Mesothelial cell of epicardium (in vitro differentiated cells): ENCODE measurements at places on chromosomes 3 and 15.

DNA sequence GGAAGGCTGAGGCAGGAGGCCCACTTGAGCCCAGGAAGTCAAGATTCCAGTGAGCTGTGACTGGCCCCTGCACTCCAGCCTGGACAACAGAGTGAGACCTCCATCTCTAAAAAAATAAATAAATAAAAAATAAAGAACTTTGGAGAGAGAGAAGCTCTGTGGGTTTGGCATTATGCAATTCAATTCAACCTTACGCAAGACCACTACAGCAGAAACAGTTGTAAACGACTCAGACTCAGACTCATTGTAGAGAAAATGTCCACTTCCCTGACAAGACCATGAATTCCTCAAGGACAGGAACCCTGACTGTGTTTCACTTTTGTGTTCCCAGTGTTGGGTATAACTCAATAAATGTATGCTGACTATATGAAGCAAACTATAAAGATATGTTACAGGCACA is 90.3 kb upstream of the C3orf80 start:
- no peaks in the 10 kb centered on the region for H3K36me3 ChIP-seq
- no peak overlapping the region for H3K4me3 ChIP-seq
- no peak for DNase-seq
- H3K27ac ChIP-seq = no peak overlapping the region
- no peaks in the 10 kb centered on the region for H3K27me3 ChIP-seq

DNA sequence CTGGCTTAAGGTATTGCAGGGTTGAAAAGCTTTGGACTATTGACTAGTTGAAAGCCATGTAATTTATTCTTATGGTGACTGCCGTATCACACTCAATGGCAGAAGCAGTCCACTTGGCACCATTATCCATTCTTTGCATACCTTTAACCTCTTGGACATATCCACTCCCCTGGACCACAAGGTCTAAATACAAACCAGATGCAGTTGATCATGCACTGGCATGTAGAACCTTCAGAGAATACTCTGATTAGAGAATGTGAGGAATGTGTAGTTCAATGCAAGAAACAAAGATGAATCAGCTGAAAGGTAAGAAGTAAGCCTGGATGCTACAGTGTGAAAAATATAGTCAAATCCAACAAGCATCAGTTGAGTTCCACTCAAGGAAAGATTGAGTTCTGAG is 93.1 kb downstream of the FRMD5 start:
- peaks cover 15% of the 10 kb centered on the region for H3K4me1 ChIP-seq
- H3K27ac ChIP-seq = no peak overlapping the region
- no peaks in the 10 kb centered on the region for H3K36me3 ChIP-seq
- DNase-seq = no peak
- no peaks in the 10 kb centered on the region for H3K27me3 ChIP-seq

DNA sequence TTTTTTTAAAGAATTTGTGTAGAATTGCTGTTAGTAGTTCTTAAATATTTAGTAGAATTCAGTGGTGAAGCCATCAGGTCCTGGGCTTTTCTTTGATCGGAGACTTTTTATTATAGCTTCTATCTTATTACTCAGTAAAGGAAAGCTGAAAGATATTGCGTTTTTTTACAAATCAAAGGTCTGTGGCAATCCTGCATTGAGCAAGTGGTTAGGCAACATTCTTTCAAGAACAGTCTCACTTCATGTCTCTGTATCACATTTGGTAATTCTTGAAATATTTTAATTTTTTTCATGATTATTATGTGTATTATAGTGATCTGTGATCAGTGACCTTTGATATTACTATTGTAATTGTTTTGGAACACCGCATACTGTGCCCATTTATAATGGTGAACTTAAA is 140.8 kb downstream of the UNC13C start:
- H3K4me1 ChIP-seq = no peaks in the 10 kb centered on the region
- H3K27me3 ChIP-seq = no peaks in the 10 kb centered on the region
- H3K27ac ChIP-seq = no peak overlapping the region
- no peaks in the 10 kb centered on the region for H3K36me3 ChIP-seq

- DNase-seq = no peak
- no peak overlapping the region for H3K4me3 ChIP-seq
- no peaks in the 10 kb centered on the region for H3K27me3 ChIP-seq
These were observed 275.9 kb downstream of the FAM43A start for GRCh38 chr3:194961571-194961970.

DNA sequence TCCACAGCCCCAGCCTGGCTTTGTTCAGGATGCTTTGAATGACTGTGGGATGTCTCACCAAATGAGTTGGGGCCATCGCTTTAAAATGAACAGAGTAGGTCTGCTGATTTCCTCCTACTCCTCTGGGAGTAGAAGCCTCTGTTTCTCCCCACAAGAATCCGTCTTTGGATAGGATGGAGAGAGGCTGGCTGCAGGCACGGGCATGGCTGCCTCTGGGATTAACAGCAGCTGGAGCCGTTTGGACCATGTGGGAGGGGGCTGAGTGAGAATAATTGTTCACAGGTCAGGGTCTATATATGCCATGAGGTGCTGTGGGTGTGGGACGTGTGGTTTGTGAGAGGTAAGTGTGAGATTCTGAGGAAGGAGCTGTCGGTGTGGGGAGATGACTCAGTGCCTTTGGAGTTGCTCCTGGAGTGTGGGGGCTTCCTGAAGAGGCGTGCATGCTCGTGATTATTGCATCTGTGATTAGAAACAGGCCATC is 48.0 kb upstream of the APEH start:
- no peaks in the 10 kb centered on the region for H3K36me3 ChIP-seq
- no peak for DNase-seq
- H3K27me3 ChIP-seq = peaks cover 20% of the 10 kb centered on the region

DNA sequence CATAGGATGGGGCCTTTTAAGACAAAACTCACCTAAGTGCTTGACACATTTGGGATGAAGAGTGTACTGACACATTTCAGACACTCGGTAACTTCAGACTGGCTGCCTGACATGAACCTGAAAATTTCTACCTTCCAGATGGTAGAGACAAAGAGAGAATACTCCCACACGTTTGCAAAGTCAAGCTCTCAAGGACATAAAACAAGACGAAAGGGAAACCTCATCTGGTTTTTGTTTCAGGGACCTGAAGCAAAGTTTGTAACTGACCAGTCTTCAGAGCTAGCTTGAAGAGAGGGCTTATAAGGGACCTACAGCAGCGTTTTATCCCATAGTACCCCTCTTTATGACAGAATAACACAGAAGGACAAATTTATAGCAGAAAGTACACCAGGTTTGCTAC is 41.9 kb downstream of the ZNF621 start:
- peaks cover 18% of the 10 kb centered on the region for H3K4me1 ChIP-seq
- H3K27ac ChIP-seq = no peak overlapping the region
- no peak overlapping the region for H3K4me3 ChIP-seq
- no peak for DNase-seq
- H3K36me3 ChIP-seq = peaks cover 3% of the 10 kb centered on the region
- no peaks in the 10 kb centered on the region for H3K27me3 ChIP-seq
